ENCODE measurements at places on chromosomes 2 and 18.

DNA sequence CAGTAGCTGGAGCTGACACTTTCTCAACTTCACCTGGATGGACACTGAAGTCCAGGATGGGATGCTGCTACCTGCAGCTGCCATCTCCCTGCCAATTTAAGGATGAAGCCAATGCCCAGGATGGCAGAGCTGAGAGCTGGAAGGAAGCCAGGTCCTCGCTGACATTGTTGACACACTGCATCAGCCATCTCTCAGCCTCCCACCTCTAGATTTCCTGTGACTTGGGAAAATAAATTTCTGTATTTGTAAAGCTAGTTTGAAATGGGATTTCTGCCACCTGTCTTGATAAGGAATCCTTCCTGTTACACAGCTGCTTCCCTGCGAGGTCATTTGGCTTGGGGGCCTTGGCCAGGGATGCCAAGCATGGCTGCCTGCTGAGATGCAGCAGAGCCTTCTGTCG is 43.5 kb downstream of the KCTD1 start:
- DNase-seq, result no peak

GRCh38 chr2:15354596-15355366 is 206.4 kb downstream of the NBAS start:
- no peak for DNase-seq

- DNase-seq, result no peak
Measured at GRCh38 chr18:56315363-56315762, 323.0 kb downstream of the TXNL1 start.

- no peak for DNase-seq
Measured at GRCh38 chr2:74191596-74192380, 6.6 kb upstream of the MTHFD2 start.

DNA sequence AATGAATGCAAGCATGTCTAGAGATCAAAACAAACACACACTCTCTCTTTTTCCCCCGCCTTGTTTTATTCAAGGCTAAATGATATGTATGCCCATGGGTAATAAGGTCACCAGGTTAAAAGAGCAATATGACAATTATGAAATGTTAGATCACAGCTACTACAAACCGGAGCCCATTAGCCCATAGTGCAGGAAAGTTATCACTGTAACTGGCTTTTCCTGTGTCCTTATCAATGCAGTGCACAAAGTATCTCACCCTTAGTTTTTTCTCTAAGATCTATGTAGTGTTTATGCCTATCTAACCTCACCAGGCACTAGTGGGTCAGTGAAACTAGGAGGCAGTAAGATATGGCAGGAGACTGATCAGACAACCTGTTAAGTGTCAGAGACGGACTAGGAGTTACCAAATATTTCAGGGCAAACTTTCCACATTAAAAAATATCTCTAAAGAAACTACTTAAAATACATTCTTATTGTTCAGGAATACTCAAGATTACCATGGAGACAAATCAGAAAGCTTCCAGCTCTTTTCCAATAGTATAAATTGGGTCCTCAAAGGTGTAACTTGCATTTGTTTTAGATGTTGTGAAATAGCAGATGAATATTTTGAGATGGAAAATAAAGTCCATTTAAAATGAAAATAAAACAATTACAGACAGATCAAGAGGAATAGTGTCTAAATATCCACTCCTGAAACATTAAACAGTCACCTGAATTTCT is 282.2 kb downstream of the EXOC6B start:
- DNase-seq, result no peak

DNA sequence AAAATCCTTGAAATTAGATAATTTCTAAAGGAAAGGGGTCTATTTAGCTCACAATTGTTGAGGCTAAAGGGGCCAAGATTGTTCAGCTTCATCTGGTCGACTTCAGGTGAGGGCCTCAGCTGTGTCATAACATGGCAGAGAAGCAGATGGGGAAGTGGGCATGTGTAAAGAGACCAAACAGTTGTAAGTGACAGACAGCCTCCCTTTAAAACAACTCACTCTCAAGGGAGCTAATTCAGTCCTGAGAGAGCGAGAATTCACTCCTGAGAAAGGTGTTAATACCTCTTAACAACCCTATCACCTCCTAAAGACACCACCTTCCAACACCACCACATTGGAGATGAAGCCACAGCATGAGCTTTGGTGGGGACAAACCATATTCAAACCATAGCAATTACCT is 62.4 kb downstream of the KCMF1 start:
- DNase-seq, result peak; percentile 38

GRCh38 chr2:189360861-189361260 is 80.4 kb upstream of the WDR75 start:
- no peak for DNase-seq

GRCh38 chr2:128410035-128410757 is 91.5 kb upstream of the HS6ST1 start:
- DNase-seq, result no peak

DNA sequence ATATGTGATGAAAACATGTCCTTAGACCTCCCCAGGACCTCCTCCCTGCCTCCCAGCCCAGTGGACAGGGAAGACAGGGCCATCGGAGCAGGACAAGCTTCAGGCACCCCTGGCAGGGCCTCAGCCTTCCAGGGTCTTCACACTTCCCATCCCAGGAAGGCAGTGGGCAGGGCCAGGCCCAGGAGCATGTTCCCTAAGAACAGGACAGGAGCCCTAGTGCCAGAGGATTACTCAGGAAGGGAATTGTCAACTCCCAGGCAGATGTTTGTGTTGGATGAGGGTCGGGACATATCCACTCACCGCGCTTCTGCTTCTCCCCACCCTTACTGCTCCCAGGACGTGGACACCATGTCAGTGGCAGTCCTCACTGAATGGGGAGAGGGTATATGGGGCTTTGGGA is 138.9 kb downstream of the TNS1 start:
- no peak for DNase-seq

DNA sequence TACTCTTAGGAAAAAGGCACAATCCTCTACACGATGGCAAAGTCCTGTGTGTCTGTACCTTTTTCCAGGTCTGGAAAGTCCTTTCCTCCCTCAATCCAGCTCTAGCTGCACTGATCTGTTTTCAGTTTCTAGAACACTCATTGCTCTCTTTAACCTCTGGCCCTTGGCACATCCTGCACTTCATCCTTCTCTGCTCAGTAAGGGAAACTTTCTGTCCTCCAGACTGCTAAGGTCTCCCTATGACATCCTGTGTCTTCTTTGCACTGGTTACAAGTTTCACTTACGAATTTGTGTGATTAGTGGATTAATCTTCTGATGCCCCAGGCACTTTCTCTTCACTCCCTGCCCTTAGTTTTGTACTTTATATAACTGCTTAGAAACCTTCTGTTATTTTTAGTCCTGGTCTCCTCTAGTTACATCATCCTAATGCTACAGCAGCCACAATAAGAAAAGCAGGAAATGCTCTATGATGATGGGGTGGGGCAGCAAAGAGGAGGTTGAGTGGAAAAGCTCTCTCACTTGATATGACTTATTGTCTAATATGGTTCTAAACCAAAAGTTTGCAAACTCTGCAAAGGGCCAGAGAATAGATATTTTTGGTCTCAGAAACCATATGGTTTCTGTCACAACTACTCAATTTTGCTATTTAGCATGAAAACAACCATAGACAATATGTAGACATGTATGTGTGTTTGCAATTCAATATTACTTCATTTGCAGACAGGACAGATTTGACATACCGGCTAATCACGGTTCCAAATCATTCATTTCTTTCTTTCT is 568.2 kb downstream of the THSD7B start:
- no peak for DNase-seq

- no peak for DNase-seq
Measured at GRCh38 chr2:227036527-227036926, 127.5 kb downstream of the COL4A4 start.

DNA sequence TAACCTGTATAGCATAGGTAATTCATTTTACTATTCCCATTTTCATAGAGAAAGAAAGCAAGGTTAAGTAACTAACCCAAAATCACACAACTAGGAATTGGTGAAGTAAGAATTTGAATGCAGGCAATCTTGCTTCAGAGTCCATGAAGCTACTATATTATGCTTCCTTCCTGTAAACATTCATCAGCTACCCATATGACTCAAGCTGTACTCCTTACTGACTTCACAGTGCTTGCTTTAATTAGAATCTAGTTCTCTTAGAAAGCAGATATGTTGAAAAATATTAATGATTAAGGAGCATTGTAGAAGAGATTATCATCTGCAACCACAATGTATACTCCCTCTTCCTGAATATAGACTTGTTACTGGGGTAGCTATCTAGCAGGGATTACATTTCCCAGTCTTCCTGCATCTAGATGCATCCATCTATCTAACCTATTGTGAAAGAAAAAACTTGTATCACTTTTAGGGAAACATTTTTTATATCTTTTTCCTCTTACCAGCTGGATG is 961.6 kb upstream of the CHAC2 start:
- no peak for DNase-seq

DNA sequence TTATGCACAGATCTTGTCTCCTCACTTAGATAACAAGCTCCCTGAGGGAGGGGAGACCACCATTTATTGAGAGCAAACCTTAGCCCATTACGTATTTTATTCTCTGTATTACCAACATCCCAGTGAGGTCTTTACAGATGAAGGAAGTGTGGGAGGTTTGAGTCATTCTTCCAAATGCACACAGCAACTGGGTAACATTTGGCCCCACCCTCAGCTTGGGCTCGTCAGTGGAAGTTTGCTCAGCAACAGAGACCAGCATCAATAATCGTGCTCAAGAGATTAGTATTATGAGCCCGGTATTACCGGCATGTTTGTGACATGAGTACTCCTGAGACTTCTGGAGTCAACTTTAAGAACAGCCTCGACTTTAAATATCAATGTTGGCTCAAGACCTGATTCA is 168.6 kb downstream of the ETAA1 start:
- DNase-seq, result no peak

DNA sequence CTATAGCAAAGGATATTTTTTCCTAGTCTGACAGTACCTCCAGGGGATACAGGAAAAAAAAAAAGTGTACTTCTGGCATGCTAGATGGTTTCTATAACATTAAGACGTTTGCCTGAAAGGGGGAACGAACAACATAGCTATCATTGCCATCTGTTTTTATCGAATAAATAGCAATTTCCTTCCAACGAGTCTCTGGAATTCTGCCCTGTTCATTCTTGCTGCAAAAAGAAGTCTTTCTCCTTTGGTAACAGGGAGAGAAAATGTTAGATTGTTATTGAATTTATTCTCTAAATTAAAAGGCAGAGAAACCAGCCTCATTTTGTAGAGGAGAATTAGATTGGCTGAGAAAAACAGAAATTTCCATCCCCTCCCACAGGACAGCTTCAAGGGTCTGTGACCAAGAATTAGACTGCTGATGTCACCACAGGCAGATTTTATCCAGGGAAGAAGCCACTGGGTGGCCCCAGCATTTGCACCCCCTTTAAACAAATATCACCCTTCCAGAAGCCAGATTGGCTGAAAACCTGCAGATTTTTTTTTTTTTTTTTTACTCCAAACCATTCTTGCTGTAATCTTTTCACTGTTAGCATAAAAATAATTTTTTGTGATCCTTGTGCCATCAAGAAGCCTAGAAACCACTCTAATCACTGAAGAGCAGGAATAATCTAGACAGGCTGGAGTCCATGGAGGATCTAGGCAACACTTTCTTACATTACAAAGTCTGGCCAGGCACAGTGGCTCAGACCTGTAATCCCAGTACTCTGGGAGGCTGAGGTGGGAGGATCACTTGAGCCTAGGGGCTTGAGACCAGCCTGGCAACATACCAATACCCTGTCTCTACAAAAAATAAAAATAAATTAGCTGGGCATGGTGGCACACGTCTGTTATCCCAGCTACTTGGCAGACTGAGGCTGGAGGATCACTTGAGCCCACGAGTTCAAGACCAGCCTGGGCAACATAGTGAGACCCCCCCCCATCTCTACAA is 12.0 kb downstream of the WDFY1 start:
- DNase-seq, result no peak

- no peak for DNase-seq
Measured at GRCh38 chr2:21643180-21643579, 519.4 kb downstream of the TDRD15 start.

- DNase-seq, result no peak
Measured at GRCh38 chr2:238561230-238561629, 134.5 kb downstream of the ASB1 start.

DNA sequence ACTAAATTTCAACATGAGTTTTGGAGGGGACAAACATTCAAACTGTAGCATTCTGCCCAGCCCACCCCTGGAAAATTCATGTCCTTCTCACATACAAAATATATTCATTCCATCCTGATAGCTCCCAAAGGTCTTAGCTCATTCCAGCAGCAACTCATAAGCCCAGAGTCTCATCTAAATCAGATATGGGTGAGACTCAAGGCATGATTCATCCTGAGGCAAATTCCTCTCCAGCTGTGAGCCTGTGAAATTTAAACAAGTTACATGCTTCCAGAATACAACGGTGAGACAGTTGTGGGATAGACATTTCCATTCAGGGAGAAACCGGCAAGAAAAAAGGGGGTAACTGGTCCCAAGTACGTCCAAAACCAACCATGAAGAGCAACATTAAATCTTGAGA is 43.5 kb upstream of the FAHD2A start:
- no peak for DNase-seq

- DNase-seq, result no peak
Measured at GRCh38 chr2:187803816-187804215, 249.6 kb upstream of the TFPI start.

DNA sequence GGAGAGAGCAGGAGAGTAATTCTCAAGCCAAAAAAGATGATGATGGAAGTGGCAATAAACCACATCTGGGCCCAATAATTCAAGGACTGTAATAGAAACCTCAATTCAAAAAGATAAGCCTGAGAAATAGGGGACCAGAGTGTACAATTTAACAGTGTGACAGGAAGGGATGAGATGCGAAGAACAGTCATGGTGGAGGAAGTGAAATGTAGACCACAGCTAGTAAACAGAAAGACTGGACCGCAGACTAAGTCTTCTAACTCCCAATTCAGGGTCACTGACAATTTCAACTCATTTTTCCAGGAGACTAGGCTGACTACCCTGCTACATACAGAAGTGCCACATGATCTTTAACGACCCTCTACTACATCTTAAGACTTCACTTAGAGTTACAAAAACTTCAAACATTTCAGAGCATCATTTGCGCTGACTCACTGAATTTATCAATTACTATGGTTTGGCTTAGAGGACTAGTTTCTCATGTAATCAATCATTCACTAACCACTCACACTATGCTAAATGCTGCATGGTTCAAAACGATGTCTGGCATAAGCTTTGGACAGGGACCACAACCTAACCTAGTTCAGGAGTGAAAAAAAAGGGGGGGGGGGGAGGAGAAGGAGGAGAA is 9.0 kb downstream of the CUL3 start:
- DNase-seq, result no peak

DNA sequence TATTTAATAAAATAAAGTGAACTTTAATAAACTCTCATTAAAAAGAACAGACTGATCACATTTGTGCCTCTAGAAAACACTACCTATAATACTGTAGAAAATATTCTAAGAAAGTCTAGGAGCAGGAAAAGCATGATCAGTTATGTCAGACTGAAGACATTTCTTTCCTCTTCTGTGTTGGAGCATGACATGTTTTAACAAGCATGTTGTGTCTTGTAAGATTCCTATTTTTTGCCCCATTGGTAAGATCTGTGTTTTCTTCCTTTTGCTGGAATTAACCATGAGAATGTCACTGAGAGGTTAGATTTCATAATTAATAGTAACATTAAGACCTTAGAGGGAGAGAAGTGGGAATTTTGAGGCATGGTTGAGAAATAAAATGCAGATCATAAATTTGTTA is 27.7 kb downstream of the LAMA3 start:
- DNase-seq, result no peak
